Hippocampal formation (tissue), 2 donors: ENCODE measurements at places on chromosomes 2 and 18.

DNA sequence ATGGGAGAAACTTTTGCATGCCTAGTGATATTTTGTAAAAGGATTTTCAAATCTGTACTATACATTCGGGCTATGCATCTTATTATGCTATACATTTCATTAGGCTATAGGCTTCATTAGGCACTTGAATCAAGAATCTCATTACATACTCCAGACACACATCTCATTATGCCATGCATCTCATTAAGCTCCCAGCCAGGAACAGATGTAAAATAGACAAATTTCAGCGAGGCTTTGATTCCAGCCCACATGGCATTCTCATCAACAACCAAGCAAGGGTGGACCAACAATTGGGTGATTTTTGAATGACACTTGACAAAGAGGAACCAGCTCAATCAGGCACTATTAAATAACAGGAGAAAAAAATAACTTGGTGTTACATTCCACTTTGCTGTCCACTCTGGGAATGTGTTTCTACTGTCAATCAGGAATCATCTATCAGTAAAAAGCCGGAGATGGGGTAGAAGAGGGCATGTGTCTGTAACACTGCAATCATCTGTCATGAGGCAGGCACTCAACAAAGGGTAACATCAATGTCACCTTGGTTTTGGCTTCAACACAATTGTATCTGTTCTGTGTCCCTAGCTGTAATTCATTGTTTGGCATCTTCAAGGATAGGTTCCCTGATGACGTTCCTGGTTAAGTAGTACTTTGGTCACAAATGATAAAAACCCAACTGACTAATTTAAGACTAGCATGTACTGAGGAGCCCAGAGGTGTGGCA is 498.6 kb downstream of the EPHA4 start:
- no peak for DNase-seq

DNA sequence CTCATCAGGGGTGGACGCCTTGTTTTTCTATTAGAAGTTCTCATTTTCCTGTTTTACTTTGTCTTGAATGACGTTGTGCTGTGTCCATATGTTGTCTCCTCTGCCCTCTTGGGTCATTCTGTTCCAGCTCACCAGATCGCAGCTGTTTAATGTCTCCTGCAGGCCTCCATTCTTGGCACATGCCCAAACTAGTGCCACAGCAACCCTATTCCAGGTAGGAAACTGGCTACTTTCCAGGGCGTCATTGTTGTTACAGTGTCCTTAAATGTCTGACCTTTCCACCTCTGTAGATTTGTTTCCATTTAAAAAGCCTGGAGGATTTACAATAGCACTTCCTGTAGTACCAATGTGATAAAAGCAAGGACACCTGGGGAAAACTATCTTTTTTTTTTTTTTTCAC is 500.7 kb downstream of the METTL4 start:
- no peak for DNase-seq

GRCh38 chr2:169828141-169828811 is 1.0 kb downstream of the UBR3 start:
- DNase-seq = peak; percentile 73

DNA sequence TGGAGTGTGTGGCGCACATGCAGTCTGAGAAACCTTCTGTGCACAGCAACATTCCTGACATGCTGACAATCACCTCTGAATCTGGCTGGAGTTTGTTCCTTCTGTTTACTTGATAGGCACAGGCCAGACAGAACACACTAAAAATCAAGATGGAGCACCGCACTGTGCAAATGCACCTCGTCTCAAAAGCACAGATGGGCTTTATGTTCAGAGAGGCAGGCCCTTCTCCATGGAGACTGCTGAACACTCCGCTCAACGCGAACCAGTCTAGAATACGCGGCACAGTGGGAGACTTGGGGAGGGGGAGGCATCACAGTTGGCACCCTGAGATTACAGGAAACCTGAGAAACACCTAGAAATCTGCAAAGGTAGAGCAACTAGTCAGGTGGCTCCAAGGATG is 58.4 kb upstream of the DNMT3A start:
- DNase-seq = no peak
